ENCODE measurements at places on chromosomes 12 and 14.
A peak's percentile ranks its signal among the peaks of the same experiment; 100 is the strongest.

DNA sequence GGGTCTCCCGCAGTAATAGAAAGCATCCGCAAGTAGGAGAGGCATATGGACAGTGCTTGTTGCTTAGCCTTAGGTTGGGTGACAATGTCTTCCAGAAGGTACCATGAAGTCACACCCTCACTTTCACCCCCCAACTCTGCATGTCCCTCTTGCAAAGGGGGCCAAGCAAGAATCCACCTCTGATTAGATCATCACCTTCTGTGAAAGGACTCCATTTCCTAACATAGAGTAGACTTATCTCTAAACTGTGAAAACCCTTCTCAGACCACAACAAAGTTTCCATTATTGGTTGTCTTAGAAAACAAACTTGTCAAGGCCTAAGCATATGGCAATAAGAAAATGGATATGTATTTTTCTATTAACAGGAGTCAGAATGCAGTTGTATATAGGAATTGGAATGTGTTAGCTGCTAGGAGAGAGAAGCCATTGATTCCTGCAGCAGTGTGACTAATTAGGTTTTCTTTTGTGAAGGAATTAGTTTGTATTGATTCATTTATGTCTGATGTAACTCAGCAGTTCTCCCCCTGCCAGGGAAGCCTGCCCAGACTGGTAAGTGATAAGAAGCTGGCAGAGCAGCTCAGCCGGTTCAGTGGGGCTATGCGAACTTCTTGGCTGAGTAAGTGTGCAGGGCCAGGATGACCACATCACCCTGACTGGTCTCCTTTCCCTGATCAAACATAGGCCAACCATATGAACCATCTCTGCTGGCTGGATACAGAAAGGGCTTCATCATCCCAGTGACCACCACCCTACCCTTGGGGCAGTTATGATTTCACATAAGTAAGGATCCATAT is 107.3 kb upstream of the CCDC196 start:
- no peak for DNase-seq

GRCh38 chr12:54160089-54160488 is 28.7 kb downstream of the SMUG1 start:
- no peak for DNase-seq

DNA sequence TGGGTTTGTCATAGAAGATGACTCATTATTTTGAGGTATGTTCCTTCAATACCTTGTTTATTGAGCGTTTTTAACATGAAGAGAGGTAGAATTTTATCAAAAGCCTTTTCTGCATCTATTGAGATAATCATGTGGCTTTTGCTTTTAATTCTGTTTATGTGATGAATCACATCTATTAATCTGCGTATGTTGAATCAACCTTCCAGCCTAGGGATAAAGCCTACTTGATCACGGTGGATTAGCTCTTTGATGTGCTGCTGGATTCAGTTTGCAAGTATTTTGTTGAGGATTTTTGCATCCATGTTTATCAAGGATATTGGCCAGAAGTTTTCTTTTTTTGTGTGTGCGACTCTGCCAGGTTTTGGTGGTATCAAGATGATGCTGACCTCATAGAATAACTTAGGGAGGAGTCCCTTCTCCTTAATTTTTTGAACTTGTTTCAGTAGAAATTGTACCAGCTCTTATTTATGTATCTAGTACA is 602.6 kb downstream of the SNAPC1 start:
- no peak for DNase-seq

DNA sequence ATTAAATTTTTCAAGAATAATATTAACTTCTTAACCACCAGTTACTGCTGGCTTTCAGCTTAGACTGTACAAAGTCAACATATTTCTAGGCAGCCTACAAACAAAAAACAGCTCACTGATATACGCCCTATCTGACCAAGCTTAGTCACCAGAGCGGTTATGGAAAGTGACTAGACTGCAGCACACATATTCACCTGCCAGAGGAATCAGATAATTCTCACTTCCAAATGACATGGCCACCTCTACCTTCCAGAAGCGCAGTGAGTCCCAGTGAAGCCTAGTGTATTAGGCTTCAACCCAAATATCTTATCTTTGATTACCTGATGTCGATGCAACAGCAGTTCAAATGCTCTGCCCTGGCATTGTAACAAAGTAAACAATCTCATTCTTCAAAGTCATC is 8.5 kb downstream of the STXBP6 start:
- DNase-seq, result no peak

GRCh38 chr12:64791036-64791435 is 31.8 kb upstream of the GNS start:
- DNase-seq, result peak; percentile 45

DNA sequence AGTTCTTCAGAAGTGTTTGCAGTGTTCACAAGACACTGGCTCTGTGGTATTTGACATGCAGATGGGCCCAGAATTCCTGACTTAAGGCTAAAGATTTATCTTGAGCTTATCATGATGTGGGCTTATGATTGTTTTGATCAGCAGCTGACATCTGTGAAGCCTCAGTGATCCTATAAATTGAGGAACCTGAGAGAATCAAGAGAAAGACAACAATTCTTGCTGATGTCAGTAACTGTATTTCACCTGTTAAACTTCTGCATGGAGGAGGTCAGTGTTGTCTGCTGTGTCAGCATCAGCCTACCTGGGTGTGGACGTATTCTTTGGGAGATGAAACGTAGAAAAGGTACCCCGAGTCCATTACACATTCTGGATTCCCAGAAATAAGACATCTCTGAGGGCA is 33.3 kb downstream of the TRAF3 start:
- DNase-seq, result no peak

GRCh38 chr12:63862187-63862968 is 17.9 kb downstream of the SRGAP1 start:
- DNase-seq, result peak; percentile 73

DNA sequence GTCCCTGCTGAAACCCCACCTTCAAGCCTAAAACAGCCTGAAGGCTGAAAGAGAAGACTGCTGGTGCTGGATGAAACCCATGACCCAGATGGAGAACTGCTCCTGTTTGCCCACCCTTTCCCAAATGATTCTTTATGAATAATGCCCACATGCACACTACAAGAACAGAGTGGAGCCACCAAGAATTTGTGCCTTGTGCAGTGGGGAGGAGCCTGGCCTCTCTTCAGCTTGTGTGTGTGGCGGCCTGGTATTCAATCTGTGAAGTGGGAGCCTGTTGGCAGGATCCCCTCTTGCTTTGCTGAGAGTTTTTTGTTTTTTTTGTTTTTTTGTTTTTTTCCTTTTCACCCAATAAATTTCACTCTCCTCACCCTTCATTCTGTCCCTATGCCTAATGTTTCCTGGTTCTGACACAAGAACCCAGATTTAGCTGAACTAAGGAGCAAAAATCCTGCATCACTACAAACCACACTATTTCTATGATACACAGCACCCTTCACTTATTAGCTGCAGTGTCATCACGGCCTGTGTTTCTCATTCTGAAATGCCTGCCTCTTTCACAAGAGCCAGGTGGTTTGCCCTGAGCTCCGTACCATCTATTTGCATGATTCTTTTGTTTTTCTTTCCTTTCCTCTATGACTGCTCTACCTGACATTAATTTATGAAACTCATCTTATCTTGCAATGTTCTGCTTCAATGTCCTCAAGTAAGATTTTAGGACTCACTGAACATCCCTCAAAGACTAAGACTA is 585.5 kb upstream of the ATXN7L3B start:
- no peak for DNase-seq

DNA sequence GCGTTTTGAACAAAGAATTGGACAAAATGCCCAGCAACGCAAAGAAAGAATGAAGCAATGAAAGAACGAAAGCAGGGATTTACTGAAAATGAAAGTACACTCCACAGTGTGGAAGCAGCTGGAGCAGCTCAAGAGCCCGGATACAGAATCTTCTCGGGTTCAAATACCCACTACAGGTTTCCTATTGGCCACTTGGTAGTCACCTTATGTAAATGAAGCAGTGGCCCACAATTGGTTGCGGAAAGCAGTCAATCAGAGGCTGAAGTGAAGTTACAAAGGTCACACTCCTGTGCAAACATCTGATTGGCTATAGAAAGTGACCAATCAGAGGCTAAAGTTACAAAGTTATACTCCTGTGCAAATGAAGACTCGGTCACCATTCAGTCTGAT is 15.0 kb upstream of the PPP1R13B start:
- no peak for DNase-seq

GRCh38 chr14:65370801-65371248 is 41.7 kb upstream of the FUT8 start:
- no peak for DNase-seq

GRCh38 chr12:24198936-24199671 is 249.6 kb upstream of the SOX5 start:
- peak; percentile 40 for DNase-seq

GRCh38 chr12:132125736-132126135 is 18.4 kb downstream of the DDX51 start:
- no peak for DNase-seq

- DNase-seq, result peak; percentile 99
Measured at GRCh38 chr14:68977718-68978171, 1.4 kb downstream of the ACTN1 start.

DNA sequence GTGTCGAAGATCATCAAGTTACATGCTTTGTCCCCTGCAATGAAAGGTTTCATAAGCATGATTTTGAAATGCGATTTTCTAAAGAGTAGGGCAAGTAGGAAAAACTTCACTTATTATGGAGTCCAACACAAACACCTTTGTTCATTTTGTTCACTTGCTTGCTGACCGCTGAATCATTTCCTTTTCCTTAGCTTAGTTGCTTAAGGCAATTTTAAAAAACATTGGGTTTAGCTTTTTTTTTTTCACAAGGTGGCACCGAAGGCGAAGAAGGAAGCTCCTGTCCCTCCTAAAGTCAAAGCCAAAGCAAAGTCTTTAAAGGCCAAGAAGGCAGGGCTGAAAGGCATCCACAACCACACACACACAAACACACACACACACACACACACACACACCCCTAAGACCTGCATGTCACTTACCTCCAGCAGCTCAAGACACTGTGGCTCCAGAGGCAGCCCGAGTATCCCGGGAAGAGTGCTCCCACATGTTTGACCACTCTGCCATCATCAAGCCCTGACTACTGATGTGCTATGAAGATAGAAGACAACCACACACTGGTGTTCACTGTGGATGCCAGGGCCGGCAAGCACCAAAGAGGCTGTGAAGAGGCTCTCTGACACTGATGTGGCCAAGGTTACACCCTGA is 11.4 kb downstream of the MANSC1 start:
- DNase-seq, result no peak

DNA sequence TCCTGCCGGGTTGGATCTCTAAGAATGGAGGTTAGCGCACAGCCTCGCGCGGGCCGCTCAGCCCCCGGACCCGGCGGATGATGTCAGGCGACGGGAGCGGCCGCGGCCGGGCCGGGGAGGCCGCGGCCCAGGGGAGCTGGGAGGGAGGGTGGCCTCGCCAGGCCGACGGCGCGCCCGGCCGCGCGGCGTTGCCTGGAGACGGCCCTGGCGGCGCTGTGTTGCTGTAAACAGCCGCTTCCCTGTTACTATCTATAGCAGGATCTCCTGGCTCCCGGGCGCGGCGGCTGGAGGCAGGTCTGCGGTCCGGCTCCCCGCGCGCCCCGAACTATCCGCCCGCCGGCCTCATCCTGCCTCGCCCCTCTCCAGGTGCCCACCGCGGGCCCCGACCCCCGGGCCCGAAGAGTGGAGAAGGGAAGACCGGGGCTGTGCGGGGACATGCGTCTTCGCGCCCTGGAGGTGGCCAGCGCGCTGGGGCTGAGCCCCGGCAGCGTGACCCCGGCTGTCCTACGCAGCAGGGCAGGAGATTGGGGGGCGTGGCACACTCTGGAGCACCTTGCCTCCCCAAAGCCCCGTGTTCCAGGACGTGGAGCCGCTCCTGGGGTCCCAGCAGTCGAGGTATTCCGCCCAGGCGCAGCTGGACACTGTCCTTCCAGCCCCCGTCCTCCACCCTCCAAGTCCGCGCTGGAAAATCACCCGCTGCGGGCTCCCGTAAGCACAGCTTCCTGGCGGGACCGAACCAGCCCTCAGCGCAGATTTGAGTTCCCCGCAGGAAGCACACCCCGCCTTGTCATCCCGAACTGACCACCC is 1.4 kb upstream of the FOS start:
- peak; percentile 84 for DNase-seq

GRCh38 chr14:67978749-67979148 is 159.2 kb downstream of the RAD51B start:
- no peak for DNase-seq

Data from fibroblast of skin of right biceps (primary cell).